ENCODE measurements at places on chromosomes 2 and 18. TPM values are rescaled to one million over a fixed set of nuclear protein-coding genes. Genes with fewer than 3 reads are reported as not detected.

MC4R gene
- total RNA-seq: 0.52 TPM

GMPPA gene
- 27.7 TPM for total RNA-seq

AGXT gene
- not detected for total RNA-seq

ANKZF1 gene
- 27.7 TPM for total RNA-seq

CNTNAP5 gene
- total RNA-seq: not detected

PSMA8 gene
- not detected for total RNA-seq

ACYP2 gene
- 13.0 TPM for total RNA-seq

Measured in skeletal muscle tissue (tissue), 5 donors.